Fibroblast of skin of abdomen (primary cell): ENCODE measurements at places on chromosomes 6 and 20.

GRCh38 chr6:163945808-163946207 is 531.3 kb downstream of the QKI start:
- no peak for DNase-seq

- peak; percentile 2 for DNase-seq
Measured at GRCh38 chr6:106609699-106610098, 19.6 kb downstream of the RTN4IP1 start.

DNA sequence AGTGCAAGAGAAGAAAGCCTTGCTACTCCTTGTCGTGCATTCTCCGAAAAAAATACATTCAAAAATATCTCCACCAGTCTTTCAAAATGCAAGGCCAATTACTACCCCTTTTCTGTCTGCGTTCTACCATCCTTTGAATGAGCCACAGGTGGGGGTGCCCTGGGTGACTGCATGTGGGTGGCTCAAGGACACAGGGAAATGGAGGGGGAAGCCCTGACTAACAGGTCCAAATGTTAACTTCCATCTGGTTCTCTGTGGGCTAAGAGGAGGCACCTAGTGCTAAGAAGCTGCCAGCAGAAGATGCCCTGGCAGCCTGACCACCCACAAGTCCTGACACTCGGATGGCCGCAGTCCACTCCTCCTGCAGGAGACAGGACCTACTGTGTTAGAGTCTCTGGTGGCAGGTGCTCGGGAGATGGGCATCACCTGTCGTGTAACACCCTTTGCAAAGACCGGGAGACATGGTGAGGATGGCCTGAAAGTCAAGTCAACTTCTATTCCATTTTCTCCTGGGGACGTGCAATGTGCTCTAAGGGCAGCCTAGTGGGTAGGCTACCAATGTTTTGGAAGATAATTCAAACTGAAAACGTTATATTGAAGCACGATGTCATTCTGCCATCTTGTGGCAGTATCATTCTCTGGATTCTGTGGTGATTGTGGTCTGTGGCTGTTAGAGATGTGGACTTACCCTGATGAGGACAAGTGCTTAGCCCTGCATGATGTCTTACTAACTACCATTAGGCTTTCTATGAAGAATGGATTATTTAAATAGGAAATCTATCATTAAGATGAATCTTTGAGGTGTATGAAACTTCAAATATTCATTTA is 27.4 kb upstream of the IGF2R start:
- DNase-seq = peak; percentile 34

DNA sequence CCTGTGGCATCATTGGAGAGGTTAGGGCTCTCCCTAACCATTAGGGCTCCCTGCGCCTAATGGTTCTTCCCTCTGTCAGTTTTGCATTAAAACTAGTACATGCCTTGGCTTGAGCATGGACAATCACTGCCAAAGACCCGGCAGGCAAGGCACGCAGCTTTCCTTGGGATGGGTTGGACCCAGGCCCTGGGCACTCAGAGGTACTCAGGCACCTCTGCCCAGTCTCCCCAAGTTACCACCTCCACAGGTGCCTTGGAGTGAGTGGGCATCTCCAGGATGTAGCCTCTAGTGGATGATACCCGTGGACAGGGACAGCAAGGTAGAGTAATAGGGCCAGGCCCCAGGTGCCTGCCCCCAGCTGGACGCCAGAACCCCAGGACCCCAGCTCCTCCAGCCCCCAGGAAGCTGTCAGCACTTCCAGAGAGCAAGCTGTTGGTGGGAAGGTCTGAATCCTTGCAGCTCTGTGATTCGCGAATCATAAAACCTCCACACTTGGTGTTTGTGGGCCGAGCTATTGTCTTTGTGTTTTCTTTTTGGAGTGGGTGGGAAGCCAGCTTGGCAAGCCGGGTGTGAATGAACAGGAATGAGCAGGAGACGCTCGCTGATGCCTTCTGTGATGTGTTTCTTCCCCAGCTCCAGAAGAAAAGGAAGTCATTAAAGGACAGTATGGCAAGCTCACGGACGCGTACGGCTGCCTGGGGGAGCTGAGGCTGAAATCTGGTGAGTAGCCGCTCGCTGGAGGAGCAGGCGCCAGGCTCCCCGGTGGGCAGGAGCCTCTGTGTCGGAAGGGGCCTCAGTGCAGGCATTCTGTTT is 35.1 kb downstream of the SYNJ2 start:
- no peak for DNase-seq

GRCh38 chr20:47362361-47363219 is 6.1 kb upstream of the ZMYND8 start:
- no peak for DNase-seq

GRCh38 chr6:74369556-74369993 is 673.6 kb downstream of the CD109 start:
- DNase-seq = peak; percentile 85

GRCh38 chr6:39182604-39183003 is 46.7 kb downstream of the KCNK5 start:
- DNase-seq = no peak

- DNase-seq = peak; percentile 65
Measured at GRCh38 chr6:44696686-44697085, 309.2 kb downstream of the CDC5L start.

- DNase-seq = no peak
Measured at GRCh38 chr6:25186919-25187318, 92.3 kb upstream of the CARMIL1 start.

GRCh38 chr6:151701911-151702562 is 105.4 kb upstream of the ESR1 start:
- DNase-seq = no peak

- peak; percentile 6 for DNase-seq
Measured at GRCh38 chr6:152268846-152269442, 368.2 kb downstream of the SYNE1 start.

DNA sequence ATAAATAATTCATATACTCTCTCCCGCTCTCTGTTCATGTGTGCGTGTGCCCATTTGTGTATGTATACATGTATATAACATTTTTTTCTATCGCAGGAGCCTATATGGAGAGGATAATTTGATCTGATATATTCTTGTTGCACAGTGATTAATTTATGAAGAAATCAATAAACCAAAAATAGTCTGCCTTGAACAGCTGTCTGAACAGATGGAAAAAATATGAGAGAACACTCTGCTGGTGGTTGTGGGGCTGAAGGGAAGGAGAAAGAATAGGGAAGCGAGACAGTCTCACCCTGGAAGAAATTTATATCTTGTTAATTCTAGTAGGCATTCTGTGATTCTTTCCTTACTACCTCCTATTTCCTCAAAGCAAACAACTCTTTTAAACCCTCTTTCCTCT is 96.6 kb upstream of the B3GAT2 start:
- DNase-seq = no peak

DNA sequence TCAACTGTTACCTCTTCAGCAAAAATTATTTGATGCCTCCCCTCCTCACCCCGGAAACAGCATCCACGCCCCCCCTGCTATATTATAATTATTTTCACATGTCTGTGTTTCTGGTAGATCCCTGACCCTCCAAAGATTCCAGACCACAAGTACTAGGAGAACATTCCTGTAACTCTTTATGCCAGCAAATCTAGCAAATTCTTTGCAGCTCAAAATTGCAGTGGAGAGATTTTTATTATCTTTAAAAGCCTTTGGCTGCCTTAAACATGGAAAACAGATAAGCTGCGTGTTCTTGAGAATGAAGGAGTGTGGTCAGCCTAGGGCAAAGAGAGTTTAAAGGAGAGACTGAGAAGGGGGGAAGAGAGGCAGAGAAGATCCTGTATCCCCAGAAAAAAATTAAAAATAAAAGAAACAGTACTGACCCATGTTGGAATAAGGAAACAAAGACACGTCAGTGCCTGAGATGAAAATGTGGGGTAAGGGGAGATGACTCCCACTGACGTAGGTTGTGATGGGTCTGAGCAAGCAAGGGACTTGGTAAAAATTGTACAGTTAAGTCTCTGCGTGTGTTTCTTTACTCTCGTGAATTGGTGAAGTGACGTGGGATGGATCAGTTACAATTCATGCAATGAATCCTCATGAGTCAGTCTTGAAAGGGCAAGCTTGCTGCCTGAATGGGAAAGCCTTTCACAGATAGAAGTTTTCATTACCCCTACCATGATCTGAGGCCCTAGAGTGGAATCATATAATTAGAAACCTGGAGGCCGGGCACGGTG is 8.3 kb downstream of the ID4 start:
- peak; percentile 48 for DNase-seq

DNA sequence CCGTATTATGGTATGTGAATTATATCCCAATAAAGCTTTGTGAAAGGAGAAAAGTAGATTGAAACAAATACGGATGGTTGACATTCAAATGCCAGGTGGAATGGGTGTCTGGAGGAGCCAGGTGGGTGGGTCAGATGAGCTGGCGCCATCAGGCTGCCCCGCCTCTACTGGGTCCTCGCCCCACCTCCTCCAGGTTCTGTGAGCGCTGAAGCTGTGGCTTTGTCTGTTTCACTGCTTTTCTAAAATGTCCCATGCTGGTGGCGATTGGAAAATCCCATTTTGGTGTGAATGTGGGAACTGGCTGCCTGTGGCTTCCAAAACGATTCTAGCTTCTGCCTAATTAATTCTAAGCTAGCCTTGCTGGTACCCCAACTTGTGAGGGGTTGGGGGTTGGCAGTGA is 16.5 kb downstream of the DUSP22 start:
- DNase-seq = no peak

DNA sequence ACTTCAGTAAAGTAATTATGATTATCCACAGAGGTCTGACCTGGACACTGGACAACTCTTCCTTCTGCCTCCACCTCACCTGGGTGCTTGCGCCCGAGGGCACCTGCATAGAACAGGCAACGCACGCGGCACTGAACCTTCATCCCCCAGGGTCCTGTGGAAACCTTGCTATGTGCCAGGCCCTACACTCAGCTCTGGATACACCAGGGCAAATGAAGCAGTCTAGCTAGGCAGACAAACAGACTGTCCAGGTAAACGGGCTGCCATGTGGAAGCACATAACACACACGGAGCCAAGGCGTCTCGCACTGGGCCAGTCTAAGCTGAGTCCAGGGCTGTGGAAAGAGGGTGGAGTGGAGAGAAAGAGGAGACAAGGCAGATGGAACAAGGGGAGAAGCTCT is 109.3 kb upstream of the AFDN start:
- no peak for DNase-seq

GRCh38 chr6:99331531-99331930 is 17.9 kb downstream of the FAXC start:
- no peak for DNase-seq

DNA sequence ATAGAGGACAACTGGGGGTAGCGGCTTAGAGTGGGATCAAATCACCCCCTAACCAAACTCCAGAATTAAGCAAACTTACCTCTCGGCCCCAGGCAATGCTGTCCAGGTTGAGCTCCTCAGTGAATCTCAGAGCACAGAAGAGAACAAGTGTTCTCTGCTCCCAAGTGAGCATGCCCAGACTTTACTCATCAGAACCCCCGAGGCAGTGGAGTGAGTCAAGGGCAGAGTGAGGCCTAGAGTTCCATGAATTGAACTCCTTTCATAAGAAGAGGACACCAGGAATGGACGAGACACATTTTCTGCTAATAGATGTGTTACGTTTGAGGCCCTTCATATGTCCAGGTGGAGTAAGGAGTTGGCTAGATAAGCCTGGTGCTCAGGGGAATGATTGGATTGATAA is 134.0 kb upstream of the DTNBP1 start:
- DNase-seq = no peak

- DNase-seq = no peak
Measured at GRCh38 chr6:43454290-43454695, 1.1 kb downstream of the DLK2 start.
